Activated CD4-positive, alpha-beta memory T cell treated with anti-CD3 and anti-CD28 coated beads for 36 hours (primary cell): ENCODE measurements at places on chromosomes 11 and 22. TPM values are rescaled to one million over a fixed set of nuclear protein-coding genes. Genes with fewer than 3 reads are reported as not detected.

Gene APOBEC3A
- total RNA-seq: not detected

DNA sequence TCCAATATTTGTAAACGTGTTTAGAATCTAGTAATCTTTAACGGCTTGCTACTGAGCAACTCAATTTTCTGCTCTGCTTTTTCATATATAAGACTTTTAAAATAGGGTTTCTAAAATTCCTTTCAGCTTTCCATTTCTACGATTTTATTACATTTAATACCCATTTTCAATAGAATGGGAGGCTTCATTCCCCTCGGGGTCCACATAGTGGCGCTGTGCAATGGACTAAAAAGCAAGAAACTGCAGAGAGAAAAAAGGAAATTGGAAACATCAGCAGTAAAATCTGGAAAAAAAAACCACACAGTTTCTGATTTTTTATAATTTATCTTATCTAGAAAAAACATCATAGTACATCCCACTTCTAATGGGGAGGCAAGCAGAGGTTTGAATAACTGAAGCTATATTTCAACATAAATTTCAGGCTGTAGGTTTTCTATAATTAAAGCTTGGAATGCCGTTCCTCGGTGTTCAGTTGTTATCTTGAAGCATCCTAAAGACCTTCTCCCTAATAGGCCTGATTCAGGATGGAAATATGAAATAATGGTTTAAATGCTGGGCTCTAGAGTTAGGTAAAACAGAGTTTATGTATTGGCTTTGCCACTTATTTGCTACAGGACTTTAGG lies 18.7 kb upstream of the JHY start:
- DNase-seq: peak; percentile 63

GRCh38 chr22:19523240-19524169 lies 705 bp downstream of the CLDN5 start:
- DNase-seq: peak; percentile 44

GRCh38 chr11:130063451-130063850 lies 6.2 kb upstream of the APLP2 start:
- no peak for DNase-seq

GRCh38 chr11:45930951-45931570 lies 8.6 kb downstream of the LARGE2 start:
- no peak for DNase-seq

Gene MFRP
- not detected for total RNA-seq

Gene LRP4
- total RNA-seq: 0.05 TPM

Gene GUCY1A2
- total RNA-seq: not detected

- DNase-seq: peak; percentile 46
Measured at GRCh38 chr22:47129902-47130635, 367.6 kb downstream of the TBC1D22A start.

GRCh38 chr11:16924826-16925560 lies 89.2 kb downstream of the PLEKHA7 start:
- no peak for DNase-seq

Gene HEPACAM
- not detected for total RNA-seq

Gene LINC01488
- total RNA-seq: not detected

DNA sequence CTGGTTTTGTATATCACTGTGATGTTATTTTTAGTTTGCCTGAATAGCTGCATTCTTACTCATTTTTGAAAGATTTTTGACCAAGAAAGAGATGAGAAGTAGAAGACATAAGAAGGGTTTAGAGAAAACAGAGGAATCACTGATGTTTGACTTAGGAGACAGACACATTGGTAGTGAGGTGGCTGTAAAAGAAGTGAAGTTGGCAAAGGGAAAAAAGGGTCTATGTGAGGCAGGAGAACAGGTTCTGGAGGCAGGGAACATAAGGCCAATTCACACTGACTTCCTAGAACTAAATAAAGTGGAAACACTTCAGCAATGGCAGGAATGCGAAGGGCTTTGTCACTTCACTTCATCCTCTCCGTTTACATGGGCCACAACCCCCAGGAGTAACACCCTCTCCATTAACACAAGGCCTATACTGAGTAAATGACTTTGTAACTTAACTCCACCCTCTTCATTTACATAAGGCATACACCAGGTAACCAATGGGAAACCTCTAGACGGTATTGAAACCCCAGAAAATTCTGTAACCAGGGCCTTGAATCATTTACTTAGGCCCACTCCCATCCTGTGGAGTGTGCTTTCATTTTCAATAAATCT lies 36.5 kb downstream of the CTSC start:
- DNase-seq: no peak

DNA sequence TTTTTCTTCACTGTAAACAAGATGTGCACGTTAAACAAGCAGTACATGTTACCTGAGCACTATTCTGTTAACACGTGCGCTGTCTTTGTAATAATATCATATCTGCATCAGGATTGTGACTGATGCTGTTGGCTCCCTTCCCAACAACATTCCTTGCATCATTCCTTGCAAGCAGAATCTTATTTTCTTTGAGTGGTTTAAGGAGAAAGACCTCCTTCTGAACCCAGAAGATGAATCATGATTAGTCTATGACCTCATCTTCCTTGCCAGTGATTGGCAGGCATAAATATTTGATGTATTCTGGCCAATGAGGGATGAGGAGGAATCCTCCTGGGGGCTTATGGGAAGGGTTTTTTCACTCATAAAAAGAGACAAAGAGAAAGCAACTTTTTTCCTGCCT lies 46.2 kb downstream of the C11orf71 start:
- no peak for DNase-seq

Gene SCUBE2
- not detected for total RNA-seq

- DNase-seq: no peak
Measured at GRCh38 chr11:117929142-117929915, at the start of gene TMPRSS13. TSS of gene TMPRSS13 (minus strand) at chr11:117929402. CDS start at chr11:117929307, 95 bp downstream.

DNA sequence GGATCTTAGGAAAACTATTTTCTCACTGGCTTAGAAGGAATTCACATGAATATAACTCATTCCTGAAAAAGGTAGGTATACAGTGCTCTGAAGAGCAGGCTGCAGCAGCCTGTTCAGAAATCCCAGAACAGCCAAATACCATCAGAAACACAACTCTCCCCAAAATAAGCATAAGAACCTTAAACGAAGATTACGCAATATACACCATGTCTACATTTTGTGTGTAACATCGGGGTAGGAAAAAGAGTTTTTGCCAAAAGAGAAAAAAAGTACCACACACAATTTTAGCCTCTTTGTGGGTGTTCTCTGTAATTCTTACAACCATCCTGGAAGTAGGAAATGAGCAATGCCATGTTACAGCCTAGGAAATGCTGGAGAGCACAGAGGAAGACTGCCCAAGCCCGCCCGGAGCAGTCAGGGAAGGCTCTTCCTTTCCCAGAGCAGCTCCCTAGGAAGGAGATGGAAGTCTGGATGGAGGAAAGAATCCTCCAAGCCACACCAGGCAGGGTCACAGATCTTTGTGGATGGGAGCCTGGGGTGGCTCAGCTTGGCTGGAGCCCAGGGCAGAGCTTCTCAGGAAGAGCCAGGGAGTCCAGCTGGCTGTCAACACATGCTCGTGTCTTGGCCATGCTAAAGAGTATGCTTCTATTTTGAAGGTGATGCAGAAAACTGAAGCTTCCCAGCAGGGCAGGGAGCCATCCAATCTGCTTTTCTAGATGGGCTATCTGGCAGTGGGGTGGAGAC lies 49.7 kb upstream of the ARFGAP3 start:
- no peak for DNase-seq

GRCh38 chr11:101401245-101401644 lies 182.6 kb downstream of the TRPC6 start:
- no peak for DNase-seq

- no peak for DNase-seq
Measured at GRCh38 chr11:26319906-26320305, 12.0 kb upstream of the ANO3 start.

Gene RASD2
- total RNA-seq: 0.10 TPM

DNA sequence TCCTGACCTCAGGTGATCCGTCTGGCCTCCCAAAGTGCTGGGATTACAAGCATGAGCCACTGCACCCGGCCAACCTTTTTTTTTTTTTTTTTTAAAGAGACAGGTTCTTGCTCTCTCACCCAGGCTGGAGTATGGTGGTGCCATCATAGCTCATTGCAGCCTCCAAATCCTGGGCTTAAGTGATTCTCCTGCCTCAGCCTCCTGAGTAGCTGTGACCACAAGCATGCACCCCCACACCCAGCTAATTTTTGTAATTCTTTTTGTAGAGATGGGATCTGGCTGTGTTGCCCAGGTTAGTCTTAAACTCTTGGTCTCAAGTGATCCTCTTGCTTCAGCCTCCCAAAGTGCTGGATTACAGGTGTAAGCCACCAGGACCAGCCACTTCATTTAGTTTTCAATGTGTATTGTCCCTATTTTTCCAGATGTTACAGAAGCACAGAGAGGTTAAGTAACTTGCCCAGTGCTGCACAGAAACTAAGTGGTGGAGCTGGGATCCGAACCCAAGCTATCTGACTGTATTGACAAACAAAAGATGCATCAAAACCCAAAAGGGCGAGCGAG lies 55.6 kb upstream of the GRK3 start:
- no peak for DNase-seq

Gene SELENOO
- 18.8 TPM for total RNA-seq

- DNase-seq: no peak
Measured at GRCh38 chr22:46242076-46242475, 8.0 kb downstream of the CDPF1 start.

DNA sequence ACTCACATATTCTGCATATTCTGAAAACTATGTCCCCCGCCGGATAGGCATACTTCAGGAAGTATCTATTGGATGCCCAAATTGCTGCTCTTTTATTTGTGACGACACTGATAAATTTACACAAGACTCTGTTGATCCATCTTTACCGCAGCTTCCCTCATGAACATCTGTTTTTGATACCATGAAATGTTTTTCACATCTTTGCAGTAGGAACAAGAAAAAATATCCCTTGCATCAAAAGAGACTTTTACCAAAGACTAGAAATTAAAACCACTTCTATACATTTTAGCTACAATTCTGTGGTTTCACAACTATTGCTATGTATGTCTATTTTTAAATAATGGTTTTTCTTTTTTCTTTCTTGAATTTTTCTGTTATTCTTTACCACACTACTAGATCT lies 15.3 kb downstream of the POU2AF2 start:
- no peak for DNase-seq

Gene CCDC188
- total RNA-seq: not detected

- DNase-seq: no peak
Measured at GRCh38 chr22:25383892-25384291, 164.5 kb downstream of the CRYBB2 start.

GRCh38 chr22:34001701-34002466 lies 81.6 kb upstream of the LARGE1 start:
- DNase-seq: no peak

Gene KDELR3
- 0.94 TPM for total RNA-seq

- DNase-seq: no peak
Measured at GRCh38 chr11:119460582-119460981, 37.6 kb upstream of the THY1 start.

Gene CHRNA10
- 0.57 TPM for total RNA-seq

DNA sequence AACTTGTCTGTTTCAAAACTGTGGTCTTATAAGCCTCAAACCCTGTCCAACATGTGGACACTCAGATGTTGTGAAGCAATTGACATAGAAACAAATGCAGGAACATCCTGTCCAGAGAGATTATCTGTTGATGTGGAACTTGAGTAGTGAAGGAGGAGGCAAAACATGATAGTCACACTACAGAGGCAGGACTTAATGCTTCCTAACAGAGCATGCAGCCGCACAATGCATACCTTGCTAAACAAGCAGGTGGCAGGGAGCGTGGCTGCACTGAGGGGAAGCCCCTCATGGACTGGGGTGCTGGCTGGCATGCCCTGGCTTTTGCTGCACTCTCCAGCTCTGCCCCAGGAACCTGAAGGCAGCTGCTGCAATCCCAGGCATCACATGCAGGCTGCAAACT lies 5.3 kb downstream of the C22orf39 start:
- no peak for DNase-seq

GRCh38 chr22:30078320-30079311 lies 1.6 kb upstream of the HORMAD2 start:
- DNase-seq: peak; percentile 65

DNA sequence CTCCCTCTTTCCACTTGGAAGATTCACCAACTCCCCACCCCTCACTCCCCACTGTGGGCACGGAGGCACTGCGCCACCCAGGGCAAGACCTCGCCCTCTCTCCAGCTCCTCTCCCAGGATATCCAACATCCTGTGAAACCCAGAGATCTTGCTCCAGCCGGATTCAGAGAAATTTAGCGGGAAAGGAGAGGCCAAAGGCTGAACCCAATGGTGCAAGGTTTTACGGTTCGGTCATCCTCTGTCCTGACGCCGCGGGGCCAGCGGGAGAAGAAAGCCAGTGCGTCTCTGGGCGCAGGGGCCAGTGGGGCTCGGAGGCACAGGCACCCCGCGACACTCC lies 397 bp upstream of the CD44 start:
- DNase-seq: no peak

DNA sequence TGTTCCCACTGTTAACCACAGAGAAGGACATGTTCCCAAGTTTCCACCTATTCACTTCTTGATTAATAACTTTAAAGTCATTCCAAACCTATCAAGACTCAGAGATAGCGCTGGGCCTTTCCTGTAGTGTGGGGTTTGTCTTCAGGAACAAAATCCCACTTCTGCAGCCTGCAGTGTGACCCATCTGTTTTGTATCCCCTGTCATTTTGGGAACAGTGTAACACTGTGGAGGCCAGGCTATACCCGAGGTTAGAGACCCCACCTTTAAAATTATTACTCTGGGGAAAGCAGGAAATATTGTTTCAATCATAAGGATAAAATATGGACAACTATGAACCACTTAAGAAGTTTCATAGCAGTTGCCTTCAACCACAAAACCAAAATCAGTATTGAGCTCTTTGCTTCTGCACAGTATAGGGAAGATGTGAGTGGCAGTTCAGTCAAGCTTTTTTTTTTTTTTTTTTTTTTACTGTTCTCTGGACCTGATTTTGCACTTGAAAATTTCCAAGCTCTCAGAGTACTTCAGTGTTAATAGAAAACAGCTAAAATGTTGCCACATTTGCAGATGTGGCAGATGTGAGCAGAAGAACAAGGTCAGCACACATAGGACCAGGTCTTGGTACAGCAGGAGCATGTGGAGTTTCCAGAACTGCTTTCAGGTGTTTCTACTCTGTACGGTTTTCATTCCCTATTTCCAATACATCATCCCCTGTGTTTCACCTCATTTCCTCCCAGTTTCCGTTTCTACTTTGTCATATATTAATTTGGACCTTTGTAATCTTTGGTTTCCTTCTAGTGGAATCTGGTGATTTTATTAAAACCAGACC lies 121.5 kb downstream of the MAML2 start:
- DNase-seq: no peak

Gene ZNF70
- 1.3 TPM for total RNA-seq

Gene LIN7C
- total RNA-seq: 27.6 TPM

- DNase-seq: peak; percentile 86
Measured at GRCh38 chr22:22210375-22210774, 34.2 kb upstream of the VPREB1 start.

Gene BTG4
- total RNA-seq: not detected
